Nucleus accumbens (tissue), 56 donors: ENCODE measurements at places on chromosomes 16 and 17.
A peak's percentile ranks its signal among the peaks of the same experiment; 100 is the strongest.

GRCh38 chr17:61411261-61412142 is 11.9 kb downstream of the TBX2 start:
- no peak for DNase-seq

DNA sequence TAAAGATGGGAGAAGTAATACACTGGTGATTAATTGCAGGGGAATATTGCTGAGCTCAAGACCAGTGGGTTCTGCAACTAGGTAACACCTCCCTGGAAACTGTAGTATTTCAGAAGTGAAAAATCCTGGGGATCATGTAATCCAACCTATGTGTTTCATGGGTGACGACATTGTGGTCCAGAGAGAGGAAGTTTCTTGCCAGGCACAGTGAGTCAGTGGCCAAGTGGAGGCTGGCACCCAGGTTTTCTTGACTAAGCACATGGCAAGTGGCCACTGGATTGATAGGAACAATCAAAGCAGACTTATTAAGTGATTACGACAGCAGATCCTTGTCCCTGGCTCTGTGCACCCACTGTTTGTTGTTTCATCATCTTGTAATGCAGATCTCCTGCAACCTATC is 14.6 kb upstream of the CIITA start:
- no peak for DNase-seq

DNA sequence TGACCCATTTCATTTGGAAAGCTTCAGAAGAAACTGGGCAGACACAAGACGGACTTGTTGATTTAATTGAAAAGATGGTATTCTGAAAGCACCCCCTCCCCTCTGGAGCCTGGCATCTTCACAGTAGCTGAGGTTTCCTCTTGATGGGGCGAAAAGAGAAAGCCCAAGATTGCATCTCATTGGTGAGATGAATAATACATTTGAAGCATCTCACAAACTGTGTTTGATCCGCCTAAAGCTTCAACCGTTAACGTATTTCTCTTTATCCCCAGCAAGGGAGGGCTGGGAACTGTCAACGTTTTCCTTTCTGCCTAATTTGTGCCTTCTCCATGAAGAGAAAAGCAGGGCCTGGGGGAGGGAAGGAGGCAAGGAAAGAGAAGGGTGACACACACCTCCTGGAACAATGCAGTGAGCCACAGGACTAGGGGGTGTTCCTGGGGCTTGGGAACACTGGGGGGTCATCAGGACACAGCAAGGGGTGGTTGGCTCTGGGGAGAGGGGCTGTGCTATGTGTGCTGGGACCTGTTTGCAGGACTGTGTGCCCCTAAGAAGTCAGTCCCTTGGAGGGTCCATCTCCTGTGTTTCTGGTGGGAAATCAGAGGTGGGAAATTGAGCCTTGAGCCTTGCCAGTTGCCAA is 18.5 kb upstream of the PIPOX start:
- DNase-seq: no peak

DNA sequence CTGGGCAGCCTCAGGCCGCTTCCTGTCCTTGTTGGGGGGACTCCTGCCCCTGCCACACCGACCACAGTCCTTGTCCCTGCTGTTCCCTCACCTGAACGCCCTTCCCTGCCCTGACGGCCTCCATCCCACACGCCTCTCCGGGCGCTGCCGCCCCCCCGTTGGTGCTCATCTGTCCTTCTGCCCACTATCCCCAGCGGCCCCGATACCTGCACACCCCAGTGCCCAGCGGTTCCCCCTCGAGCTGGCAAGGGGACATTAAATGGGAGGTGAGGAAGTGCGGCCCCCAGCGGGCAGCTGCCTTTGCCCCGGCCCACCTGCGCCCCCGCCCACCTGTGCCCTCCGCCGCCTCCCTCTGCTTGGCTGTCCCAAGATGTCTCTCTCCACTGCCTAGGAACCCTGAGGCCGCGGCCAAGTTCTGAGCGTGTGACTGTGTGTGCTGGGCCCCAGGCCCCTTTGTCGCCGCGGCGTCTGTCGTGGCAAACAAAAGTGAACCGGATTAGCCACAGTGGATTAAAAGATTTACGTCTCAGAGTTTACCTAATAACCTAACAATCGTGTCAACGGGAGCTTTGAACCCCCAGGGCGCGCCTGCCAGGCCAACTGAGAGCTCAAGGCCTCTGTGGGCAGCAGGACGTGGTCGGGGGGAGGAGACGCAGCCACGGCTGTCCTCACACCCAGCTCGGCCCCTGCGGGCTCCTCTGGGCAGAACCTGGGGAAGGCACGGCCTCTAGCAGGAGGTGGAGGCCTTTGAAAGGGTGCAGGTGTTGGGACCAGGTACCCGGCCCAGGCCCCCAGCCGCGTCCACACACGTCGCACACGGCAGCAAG is 7.6 kb upstream of the AXIN1 start:
- DNase-seq: no peak

GRCh38 chr17:49110509-49110908 is 22.1 kb upstream of the B4GALNT2 start:
- DNase-seq: no peak

GRCh38 chr16:56614549-56614991 is 6.2 kb downstream of the MT2A start:
- no peak for DNase-seq

GRCh38 chr16:50831751-50832150 is 89.9 kb downstream of the CYLD start:
- no peak for DNase-seq

- no peak for DNase-seq
These were observed 15.2 kb upstream of the HERPUD1 start for GRCh38 chr16:56916571-56917403.

GRCh38 chr16:4384509-4384942 is 12.9 kb downstream of the VASN start:
- no peak for DNase-seq

DNA sequence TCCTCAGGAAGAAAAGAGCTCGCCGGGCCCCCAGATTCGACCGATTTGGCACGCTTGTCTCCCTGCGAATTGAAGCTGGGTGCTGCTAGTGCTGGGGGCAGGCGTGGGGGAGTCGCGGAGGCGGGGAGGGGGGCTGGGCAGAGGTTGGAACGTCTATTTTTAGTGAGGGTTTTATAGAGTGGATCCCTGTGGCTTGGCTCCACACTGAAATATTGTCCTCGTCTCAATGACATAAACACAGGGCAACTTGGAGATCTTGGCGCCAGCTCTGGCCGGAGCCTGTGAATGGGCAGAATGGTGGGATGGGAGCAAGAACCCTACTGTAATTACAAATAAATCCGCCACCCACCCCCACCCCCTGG is 15.7 kb upstream of the NOG start:
- peak; percentile 16 for DNase-seq

- no peak for DNase-seq
These were observed 36.6 kb upstream of the SLC25A19 start for GRCh38 chr17:75325827-75326225.

DNA sequence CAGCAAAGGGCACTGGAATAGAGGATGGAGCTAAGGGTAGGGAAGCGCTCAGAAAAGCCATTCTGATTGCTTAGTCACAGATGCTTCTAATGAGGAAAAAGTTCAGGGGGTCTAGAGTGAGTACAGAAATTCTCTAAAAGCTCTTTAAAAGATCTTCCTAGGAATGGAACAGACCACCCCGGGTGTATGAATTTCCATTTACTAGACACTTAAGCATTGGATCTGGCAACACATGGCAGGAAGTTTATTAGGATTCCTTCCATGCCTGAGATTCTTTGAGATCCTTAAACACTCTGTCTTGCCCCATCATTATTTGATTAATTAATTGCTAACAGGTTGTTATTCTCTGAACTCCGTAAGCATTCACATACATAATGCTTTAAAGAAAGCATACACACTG is 8.5 kb downstream of the KRTAP9-7 start:
- DNase-seq: no peak

DNA sequence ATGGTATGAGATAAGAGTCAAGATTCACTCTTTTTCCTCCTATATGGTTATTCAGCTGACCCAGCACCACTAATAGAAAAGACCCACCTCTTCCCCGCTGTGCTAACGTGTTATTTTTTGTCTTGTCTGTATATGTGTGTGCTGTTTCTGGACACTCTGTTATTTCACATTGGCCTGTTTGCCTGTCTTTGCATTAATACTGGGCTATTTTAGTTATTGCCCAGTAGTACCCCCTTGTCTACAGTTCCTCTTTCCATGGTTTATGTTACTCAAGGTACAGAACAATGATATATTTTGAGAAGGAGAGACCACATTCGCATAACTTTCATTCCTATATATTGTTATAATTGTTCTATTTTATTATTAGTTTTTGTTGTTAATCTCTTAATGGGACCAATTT is 74.0 kb upstream of the SIAH1 start:
- no peak for DNase-seq

DNA sequence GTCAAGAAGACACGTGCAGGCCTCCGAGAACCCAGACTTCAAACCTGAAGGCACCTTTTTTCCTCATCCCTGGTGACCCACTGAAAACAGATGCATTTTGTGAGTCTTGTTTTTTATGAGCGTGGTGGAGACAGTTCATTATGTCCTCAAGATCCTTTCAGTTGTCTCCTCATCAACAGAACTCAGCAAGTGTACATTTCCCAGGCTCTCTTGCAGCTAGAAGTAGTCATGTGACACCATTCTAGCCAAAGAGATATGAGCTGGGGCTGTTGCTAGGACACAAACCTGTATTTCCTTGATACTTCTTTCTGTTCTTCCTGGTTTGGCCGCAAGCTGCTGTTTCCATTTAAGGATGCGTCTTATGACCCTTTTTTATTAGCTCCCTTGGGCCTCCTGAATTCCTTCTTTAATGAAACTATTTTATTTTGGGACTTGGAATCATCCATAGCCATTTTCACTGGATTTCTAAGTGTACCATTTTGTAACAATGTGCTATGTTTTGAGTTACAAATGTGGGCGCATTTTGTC is 135.7 kb upstream of the FOXF1 start:
- DNase-seq: no peak

DNA sequence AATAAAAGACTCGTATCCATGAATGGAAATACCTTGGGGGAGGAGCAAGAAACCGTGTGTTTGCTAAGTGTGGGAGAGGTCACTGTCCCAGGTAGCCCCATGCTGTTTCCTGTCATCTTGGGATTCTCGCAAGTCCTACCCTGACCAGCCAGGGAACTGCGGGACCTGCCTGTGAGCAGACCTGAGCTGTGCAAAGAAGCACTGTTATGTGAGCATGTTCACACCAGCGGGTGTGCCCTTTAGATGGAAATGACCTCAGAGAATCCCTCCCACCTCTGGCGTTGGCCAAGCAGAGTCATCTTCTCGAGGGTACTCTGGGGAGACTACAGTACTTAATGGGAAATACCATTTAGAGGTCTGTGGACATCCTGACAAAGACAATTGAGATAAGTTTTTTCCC is 127.0 kb upstream of the MON1B start:
- no peak for DNase-seq

DNA sequence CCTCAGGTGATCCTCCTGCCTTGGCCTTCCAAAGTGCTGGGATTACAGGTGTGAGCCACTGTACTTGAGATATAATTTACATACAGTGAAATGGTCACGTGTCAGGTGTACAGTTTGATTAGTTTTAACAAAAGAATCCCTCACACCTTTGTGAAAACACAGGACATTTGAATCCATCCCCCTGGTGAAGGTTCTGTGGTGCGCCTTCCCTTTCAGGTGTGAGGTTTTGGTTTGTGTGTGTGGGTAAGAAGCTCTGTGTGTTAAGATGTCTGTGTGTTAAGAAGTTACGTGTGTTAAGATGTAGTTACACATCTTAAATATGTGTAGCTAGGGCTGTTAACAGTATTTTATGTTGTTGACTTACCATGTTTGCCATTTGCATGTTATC is 4.4 kb downstream of the SEC14L1 start:
- DNase-seq: no peak

DNA sequence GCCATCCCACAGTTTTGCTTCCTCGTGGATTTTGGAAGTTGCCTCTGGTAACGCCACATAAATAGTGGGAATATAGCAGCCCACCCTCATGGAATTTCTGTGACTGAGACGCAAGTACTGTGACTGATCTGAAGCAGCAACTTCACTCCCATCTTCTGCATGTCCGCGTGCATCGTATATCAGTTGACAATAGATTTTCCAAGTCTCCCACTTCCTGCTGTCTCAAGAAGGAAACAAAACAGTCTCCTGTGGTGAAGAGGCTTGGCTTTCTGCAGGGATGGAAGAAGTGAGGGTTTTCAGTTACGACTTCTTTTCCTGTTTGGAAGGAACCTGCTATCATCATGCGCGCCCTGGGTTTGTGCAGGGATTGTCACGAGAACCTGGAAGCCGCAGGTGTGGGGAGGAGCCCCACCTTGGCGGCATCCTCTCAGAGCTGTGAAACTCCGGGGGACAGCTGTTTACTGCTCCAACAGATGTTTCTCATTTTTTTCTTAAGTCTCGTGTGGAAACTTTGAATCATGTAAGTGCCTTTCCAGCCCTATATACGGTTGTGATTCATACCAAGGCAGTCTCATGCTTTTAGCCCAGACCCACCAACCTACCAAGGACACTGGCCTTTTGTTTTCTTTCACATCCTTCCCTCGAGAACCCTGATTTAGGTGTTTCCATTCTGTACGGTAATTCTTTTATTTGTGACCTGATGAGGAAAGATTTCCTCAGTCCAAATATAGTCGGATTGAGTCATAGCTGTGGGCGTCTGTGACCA is 57.5 kb downstream of the WIPI1 start:
- no peak for DNase-seq

GRCh38 chr17:60631119-60631518 is 31.1 kb downstream of the PPM1D start:
- DNase-seq: no peak

- DNase-seq: no peak
These were observed 871.0 kb downstream of the CDH11 start for GRCh38 chr16:64250866-64251265.

- no peak for DNase-seq
These were observed 3.0 kb downstream of the SOX15 start for GRCh38 chr17:7586673-7587419.

- no peak for DNase-seq
These were observed 252.7 kb downstream of the PMP22 start for GRCh38 chr17:15012351-15012980.

DNA sequence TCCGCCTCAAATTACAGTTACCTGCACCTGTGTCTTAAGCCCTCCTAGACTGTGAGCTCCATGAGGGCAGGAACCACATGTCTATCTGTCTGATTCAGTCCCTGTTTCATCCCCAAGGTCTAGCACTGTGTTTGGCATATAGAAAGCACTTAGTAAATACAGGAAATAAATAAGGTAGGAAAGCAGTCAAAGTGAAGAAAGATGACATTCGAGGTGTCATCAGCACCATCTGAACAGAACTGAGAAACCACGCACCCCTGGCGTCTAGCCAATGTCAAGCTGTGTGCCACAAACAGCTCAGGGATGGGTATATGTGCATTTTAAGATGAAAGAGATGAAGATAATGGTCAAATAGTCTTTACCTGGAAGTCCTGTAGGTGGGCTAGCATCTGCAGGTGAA is 79.6 kb upstream of the ATP2A3 start:
- DNase-seq: no peak

DNA sequence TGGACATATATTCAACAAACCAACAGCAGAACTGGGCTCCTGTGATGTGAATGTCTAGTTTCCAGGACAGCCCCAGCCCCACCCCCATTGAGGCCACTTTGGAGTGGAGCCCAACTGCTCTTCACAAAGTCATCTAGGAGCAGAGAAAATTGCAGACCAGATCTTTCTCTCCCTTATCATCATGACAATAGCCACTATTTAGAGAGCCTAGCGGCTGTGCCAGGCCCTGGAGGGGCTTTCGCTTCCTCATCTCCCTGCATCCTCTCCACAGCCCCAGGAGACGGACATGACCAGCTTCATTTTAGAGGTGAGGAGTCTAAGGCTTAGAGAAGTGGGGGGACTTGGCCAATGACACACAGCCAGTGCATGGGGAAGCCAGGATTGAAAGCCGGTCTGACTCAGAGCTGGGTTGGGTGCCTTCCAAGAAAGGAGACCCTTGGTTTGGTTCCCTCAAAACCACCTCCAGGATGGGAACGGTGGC is 1.4 kb downstream of the PRSS8 start:
- no peak for DNase-seq
